ENCODE measurements at places on chromosomes 13 and 19.

DNA sequence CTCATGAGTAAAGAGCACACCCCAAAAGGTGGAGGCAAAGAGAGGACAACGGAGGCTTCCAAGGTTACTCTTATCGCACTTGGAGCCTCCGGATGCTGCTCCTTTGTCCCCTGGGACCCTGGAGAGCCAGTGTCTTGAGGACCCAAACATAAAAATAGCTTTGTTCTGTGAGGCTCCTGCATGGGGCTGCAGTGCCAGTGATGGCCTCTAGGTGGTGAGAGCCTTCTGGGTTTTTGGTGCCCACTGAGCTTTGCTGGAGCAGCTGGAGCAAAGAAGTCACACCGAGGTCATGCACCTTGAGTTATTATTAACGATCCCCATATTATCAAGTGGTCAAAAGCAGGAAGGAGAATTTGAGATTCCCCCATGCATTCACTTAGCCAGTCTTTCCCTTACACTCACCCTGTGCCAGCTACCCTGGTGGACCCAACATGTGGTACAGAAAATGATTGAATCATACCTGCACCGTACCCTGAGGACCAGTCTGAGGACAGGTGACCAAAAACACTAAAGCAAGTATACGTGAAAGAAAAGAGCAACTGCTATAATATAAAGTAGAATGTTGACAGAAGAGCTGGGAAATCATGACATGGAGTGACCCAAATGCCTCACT, 41.5 kb downstream of the ZNF682 start:
- H3K27me3 ChIP-seq: no peaks in the 10 kb centered on the region
- no peaks in the 10 kb centered on the region for H3K4me1 ChIP-seq
- H3K27ac ChIP-seq: no peak overlapping the region
- no peaks in the 10 kb centered on the region for H3K36me3 ChIP-seq
- no peak overlapping the region for H3K4me3 ChIP-seq

DNA sequence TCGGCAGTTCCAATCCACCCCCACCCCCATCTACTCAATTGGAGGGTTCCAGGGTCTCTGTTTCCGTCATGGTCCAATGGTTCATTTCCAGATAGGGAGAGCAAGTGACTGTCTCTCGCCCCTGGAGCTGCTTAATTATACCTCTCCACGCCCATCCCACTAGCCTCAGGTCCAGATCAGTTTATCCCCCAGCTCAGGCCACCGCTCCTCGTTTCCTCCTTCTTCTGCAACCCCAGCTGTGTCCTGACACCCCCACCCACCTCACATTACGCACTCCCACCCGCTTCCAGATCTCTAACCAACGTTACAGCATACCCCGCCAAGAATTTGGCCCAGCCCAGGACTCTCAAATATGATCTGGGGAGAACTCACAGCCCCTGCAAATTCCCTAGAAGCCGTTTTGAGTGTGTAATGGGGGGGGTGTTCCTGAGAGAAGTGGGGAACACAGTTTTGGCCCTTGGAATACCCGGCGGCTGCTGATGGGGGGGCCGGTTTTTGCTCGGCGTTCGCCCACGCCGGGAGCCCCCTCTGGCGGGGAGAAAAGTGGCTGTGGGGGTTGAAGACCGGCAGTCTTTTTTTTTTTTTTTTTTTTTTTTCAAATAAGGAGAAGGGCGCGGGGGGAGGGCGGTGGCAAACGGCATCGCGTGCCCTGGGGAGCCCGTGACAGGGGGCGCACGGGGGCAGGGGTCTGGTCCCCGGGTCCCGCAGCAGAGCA, 1.7 kb upstream of the PDE4A start:
- H3K4me3 ChIP-seq: no peak overlapping the region
- H3K36me3 ChIP-seq: no peaks in the 10 kb centered on the region
- DNase-seq: no peak
- peaks cover 17% of the 10 kb centered on the region for H3K4me1 ChIP-seq
- no peak overlapping the region for H3K27ac ChIP-seq

- DNase-seq: no peak
- H3K4me1 ChIP-seq: peaks cover 11% of the 10 kb centered on the region
- H3K27ac ChIP-seq: no peak within 1 kb of the TSS
- H3K27me3 ChIP-seq: no peaks in the 10 kb centered on the region
- no peak within 1 kb of the TSS for H3K4me3 ChIP-seq
Measured at GRCh38 chr19:48755084-48755641, at the start of gene FGF21. FGF21 (plus strand) TSS chr19:48755524; CDS start chr19:48756237, 713 bp downstream.

GRCh38 chr13:94988654-94989053, 276.3 kb upstream of the SOX21 start:
- H3K4me1 ChIP-seq: no peaks in the 10 kb centered on the region
- H3K27ac ChIP-seq: no peak overlapping the region
- DNase-seq: no peak
- H3K36me3 ChIP-seq: no peaks in the 10 kb centered on the region

DNA sequence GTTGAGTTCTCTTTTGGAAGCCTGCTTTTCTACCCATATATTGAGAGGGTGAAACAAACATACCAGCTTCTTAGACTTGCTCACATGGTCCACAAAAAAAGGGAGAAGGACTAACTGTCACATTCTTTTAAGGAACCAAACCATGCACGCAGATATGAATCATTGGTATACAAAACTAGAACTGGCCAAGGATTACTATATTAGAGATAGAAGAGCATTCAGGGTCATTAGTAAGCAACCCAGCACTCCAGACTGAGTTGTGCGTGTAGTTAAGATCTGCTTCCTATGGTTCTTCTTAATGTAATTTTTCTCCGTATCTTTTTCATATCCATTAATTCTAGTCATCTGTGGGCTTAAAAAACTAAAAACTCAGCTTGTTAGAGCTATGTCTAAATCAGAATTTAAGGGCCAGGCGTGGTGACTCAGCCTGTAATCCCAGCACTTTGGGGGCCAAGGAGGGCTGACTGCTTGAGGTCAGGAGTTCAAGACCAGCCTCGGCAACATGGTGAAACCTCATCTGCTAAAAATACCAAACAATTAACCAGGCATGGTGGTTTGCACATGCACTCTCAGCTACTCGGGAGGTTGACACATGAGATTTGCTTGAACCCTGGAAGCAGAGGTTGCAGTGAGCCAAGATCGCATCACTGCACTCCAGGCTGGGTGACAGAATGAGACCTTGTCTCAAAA, 19.6 kb downstream of the ALG5 start:
- no peak overlapping the region for H3K4me3 ChIP-seq
- no peak overlapping the region for H3K27ac ChIP-seq
- no peaks in the 10 kb centered on the region for H3K27me3 ChIP-seq
- peaks cover 22% of the 10 kb centered on the region for H3K36me3 ChIP-seq

DNA sequence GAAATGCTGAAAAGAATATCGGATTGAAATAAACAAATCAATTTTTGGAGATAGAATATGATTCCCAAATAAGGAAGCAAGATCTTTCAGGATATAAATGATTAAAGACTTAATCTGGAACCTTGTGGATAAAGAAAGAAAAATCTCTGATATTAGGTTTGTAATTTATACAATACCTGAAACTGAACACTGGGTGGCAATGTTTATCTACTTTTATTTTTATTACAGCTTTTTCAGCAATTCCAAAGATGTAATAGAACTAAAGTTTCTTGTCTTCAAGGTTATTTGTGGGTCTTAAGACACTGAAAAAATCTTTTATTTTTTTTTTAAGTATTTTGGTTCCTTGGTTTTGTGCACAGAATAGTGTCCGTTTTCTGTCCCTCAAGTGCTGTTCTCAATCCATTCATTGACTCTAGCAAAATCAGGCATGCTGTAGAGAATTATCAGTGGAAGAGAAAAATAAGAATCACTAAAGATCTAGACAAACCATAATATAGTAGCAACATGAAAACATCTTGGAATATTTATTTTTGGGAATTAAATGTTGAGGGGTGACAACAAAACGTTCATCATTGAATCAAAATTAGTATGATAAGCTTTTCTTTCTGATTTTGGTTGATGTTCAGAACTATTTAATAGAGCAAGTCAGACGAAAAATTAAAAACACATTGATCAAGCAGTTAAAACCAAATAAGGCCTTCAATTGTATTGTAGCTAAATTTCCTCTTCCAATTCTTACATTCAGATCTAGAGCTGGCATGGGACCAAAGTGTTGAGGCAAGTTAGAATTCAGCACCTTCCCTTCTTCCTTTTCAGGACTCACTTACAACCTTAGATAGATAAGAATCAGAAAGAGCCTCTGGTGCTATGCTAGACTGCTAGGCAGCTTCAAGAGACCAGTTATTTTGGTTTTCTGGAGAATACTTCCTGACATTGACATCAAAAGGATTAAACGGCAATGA, 704.4 kb upstream of the PCDH20 start:
- H3K4me1 ChIP-seq: no peaks in the 10 kb centered on the region
- H3K27ac ChIP-seq: no peak overlapping the region
- no peak overlapping the region for H3K4me3 ChIP-seq

GRCh38 chr19:47713046-47714021, at the start of gene EHD2:
EHD2 (plus strand) TSS chr19:47713422; CDS start chr19:47716613, 3,191 bp downstream.
- H3K4me1 ChIP-seq: peaks cover 6% of the 10 kb centered on the region
- H3K27me3 ChIP-seq: no peaks in the 10 kb centered on the region
- H3K27ac ChIP-seq: no peak within 1 kb of the TSS
- peak within 1 kb of the TSS; percentile 73 for H3K4me3 ChIP-seq
- no peak for DNase-seq

DNA sequence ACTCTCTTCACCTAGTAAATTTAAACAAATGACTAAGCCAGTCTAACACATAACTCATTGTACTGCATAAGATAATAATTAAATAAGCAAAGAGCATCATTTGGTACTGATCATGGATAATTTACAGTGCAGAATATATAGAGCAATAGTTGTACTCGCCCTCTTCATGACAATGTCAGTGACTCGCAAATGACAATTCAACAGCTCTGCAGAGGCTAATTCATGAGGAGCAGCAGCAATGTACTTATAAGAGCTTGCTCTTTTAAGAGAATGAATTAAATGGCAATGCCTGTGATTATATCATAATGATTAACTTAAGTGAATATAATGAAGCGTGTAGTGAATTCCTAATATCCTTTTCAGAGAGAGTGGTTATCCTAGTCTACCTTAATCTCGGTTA, 284.5 kb upstream of the PCDH20 start:
- no peaks in the 10 kb centered on the region for H3K27me3 ChIP-seq
- no peaks in the 10 kb centered on the region for H3K4me1 ChIP-seq
- H3K36me3 ChIP-seq: no peaks in the 10 kb centered on the region

DNA sequence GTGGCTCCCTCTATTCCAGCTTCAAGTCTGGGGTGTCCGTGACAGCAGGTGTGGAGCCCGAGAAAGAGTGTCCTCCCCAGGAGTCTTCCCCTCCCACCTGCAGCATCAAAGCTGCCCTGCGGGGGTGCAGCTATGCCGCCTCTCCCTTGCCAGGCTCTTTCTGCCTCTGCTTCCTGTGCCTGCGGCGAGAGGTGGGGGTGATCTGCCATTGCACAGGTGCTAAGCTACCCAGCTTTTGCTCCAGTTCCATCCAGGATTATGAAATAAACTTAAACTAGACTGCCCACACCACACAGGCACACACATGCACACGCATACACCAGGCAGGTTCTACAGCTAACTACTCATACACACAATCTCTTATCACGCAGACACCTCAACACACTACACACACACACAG, 104.7 kb upstream of the CLDN10 start:
- no peak overlapping the region for H3K27ac ChIP-seq
- no peaks in the 10 kb centered on the region for H3K4me1 ChIP-seq
- H3K27me3 ChIP-seq: no peaks in the 10 kb centered on the region
- H3K4me3 ChIP-seq: no peak overlapping the region

DNA sequence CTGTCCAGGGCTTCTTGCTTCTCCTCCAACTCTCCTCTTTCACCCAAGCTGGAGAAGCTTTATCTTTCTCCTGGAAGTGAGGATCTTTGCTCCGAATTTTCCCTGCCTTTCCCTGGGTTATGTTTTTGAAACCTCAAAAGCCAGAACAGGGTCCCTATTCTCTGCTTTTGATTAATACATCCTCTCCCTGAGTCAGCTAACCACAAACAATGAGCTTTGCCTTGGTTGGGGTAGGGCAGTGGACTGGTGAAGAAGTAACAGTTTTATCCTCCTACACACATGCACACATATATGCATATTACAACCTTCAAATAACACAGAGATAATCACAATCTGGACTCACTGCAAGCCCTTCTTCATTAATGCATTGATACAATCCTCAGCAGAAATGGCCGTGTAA, 44.6 kb downstream of the DLEU7 start:
- no peak for DNase-seq
- H3K4me3 ChIP-seq: no peak overlapping the region
- no peak overlapping the region for H3K27ac ChIP-seq
- no peaks in the 10 kb centered on the region for H3K4me1 ChIP-seq

DNA sequence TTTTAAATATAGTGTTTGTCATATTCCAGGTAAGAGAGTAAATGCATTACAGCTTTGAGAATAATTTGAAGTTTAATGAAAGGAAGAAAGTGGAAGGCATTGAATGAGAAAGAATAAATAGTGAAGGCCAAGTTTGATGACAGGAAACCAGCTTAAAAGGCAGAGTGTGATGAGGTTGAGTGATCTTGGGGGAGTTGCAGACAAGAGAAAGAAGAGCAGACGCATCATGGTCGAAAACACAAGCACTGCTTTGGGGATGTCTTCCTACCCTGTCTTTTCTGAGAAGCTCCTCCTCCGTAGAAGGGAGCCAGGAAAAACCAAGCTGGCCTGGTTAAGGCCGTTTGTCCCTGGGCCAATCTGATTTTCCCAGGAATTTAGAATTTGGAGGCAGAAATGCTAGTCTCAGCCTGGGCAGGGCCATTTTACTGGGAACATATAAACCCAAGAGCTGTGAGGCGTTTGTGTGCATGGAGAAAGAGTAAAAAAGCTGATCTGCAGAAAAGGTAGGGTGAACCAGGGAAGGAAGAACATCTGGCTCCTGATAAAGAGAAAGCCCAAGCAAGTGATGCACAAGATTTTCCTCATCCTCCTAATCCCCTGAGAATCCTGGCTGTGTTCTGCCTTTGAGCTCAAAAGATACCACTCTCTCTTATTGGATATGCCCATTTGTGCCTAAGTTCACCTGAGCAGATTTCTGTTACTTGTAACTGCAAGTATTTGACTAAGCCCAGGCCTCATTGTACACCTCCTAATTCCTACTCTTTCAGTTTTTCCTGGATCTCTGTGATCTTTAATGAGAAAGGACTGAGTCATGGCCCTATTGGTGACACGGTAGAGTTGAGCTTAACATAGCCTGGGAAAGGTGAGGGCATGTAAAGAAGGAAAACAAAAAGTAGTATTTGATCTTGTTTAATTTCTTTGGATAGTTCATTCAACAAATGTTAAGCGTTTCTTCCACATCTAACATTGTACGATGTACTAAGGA, 80.0 kb downstream of the WDFY2 start:
- no peak for DNase-seq
- no peak overlapping the region for H3K27ac ChIP-seq
- H3K36me3 ChIP-seq: no peaks in the 10 kb centered on the region
- H3K4me1 ChIP-seq: peaks cover 6% of the 10 kb centered on the region

DNA sequence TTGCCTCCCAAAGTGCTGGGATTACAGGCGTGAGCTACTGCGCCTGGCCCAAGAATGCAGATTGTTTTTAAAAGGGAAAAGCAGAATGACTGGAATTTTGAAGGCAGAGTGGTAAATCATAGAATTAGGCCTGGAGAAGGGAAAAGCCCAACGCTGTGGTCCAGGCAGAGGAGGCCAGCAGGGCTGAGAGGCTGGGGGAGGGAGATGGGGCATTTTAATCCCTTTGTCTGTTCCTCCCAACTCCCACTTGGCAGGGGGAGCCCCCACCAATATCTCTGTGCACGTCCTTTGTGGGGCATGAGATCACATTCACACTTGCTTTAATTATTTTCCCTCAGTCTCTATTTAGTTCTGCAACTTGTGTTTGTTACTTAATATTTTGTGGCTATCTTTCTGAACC, 54.4 kb upstream of the RANBP3 start:
- H3K4me3 ChIP-seq: no peak overlapping the region
- no peaks in the 10 kb centered on the region for H3K4me1 ChIP-seq
- H3K36me3 ChIP-seq: no peaks in the 10 kb centered on the region
- no peaks in the 10 kb centered on the region for H3K27me3 ChIP-seq

GRCh38 chr19:18167975-18168645, 5.5 kb upstream of the IFI30 start:
- H3K27me3 ChIP-seq: no peaks in the 10 kb centered on the region
- H3K4me1 ChIP-seq: no peaks in the 10 kb centered on the region
- peaks cover 60% of the 10 kb centered on the region for H3K36me3 ChIP-seq
- no peak overlapping the region for H3K4me3 ChIP-seq

Measured in trophoblast cell (in vitro differentiated cells and primary cell).